ENCODE measurements at places on chromosomes 2 and 18.
A peak's percentile ranks its signal among the peaks of the same experiment; 100 is the strongest.

GRCh38 chr2:151111599-151112278 lies 149.9 kb downstream of the RBM43 start:
- peak; percentile 13 for DNase-seq

DNA sequence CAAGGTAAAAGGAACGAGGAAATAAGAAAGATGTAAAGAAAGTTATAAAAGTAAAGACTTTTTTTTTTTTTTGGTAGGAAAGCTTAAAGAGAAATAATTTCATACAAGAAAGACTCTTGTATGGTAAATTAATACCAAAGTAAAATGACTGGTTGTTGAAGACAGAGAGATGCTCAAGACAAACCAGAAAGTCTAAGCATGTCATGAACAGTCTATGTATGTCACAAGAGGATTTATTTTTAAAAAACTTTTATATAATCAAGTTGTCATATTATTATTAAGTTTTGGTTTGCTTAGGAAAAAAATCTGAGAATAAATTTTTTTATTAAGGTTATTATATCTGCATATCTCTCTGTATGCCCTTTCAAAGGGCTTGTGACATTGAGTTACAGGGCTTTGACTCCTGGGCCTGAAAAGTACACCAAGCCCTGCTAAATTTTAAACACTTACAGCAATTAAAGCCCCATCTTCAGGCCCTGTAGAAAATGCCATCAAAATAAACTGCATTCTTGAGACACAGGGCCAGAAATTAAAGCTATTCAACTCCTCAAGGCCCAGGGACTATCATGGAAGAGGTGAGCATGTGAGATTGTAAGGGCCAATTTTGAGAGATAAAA lies 10.9 kb upstream of the SGPP2 start:
- DNase-seq, result no peak

DNA sequence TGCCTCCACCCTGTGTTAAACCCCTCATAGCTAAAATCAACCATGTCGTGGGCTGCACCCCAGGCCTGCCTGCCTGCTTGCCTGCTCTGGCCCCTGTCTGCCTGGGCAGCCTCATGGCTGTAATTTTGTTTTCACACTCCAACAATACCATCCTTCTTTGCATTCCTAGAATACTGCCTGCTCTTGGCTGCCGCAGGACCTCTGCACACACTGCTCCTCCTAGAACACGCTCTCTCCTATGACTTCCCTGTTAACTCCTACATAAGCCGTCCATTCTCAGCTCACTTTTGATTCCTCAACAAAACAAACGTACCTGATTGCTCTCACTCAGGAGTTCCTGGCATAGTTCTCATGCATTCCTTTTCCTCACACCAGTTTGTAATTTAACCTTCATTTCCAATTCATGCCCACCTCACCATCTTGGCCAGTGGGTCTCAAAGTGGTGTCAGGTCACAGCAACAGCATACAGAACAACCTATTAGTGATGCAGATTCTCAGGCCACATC lies 2.5 kb downstream of the UXS1 start:
- DNase-seq, result no peak

DNA sequence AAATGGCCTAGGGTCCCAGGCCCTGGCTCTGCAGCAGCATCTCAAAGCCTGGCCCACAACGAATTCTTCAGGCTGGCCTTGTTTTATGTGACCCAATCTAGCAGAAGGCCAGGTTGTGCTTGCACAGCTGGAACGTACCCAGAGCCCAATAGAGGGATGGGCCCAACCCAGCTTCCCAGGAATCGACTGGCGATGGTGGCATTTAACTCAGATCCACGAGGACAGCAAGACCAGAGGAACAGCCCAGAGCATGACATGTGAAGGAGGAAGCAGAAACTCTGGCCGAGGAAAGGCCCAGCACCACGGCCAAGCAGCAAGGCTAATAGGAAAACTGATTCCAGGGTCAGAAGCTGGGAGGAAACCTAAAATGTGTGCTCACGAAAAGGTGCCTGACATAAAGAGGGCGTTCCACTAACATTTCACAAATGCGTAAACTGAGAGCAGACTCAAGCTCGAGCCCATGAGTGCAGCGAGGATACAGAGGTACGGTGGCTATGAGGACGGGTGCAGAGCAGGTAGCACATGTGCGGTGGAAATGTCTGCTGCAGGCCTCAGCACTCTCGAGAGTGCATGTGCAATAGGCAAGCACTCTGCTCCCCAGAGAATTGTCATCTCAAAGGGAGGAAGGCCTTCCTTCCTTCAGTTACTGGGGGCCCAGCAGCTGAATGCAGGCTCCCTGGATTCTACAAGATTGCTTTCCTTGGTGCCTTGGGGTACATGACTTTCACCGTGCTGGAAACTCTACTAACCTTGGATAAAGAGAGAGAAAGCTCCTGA lies 156.9 kb upstream of the GLI2 start:
- no peak for DNase-seq
